Anterior cingulate cortex (tissue), 58 donors: ENCODE measurements at places on chromosomes 1 and 21.

DNA sequence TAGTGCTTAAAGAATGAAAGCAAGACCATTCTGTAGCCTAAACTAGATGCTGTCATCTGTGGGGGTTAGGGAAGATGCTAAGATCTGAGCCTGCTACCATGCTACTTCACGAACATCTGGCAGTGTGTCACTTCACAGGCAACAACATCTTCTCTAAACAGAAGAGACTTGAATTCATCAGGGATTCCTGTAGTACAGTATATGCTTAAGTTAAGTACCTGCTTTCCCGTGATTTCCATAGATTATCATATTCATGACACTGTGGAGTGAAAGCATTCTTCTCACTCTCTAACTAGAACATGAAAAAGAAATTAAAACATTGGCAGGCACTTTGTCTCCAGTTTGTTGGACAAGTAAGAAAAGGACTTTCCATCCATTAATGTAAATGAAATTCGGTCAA, 390.9 kb downstream of the PTBP2 start:
- DNase-seq = no peak

- no peak for DNase-seq
Observed at GRCh38 chr1:115012006-115012405, 17.6 kb upstream of the TSHB start.

DNA sequence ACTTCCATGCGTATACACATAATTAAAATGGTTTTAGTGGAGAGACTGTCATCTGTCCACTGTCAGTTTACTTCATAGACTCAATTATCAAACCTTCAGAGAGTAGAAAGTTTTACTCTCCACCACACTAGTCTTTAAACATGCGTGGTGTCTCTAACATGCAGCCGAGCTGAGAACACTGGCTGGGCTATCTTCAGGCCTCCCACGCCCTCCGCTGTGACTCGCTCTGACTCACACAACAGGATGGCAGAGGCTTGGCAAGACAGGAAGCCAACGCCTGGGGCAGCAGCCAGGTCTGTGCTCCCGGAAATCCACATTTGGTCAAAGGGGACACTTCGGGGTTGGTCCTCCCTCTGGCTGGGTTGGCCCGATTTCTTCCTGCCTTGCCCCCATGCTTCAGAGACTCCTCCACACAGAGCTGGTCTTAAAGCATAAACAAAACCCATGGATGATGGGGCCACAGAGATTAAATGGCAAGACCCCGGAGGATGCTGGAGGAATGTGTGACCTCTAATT, 22.7 kb upstream of the IFNGR2 start:
- peak; percentile 72 for DNase-seq

DNA sequence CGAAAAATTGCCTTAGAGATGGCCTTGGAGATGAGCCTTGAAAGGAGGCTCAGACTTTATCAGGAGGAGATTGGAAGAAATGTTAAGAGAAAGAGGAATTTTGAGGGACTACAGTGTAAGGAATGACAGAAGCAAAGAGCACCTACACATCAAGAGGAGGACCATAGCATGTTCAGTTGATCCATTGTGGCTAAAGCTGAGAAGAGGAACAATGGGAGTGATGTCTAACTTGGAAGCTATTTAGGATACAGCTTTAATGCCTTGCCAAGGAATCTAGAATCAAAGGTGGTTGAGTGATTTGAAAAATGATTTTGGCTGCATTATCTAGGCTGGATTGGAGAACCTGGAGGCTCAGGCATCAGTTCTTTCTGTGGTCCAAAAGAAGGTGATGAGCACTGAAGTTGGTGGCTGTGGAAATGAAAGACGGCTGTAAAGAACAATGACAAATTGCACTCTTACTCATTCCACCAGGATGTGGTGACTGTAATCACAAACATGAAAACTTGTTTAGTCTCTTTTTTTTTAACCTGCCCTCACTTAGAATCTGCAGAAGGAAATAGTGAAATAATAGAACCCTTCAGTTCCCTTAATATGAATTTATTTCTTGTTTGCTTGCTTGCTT, 11.3 kb downstream of the FAM20B start:
- no peak for DNase-seq

- no peak for DNase-seq
Observed at GRCh38 chr1:3928586-3928985, 28.5 kb upstream of the C1orf174 start.

GRCh38 chr1:8374356-8374755, 56.4 kb downstream of the SLC45A1 start:
- no peak for DNase-seq

DNA sequence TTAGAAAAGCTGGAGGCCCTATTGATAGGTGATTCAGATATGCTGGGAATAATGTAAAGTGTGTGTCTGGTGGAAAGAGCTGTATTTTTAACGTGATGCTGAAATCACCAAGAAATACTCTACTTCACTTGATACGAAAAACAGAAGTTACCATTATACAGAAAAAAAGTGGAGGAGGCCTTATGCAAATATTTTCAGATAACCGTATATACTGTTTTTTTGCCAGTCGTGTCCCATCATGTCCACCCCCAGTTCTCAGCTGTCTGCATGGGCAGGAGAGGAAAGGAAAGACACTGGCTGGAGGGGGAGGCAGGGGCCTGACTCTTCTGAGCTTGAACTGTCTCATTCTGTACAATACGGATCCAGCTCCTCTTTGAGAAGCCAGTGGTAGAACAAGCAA, 51.1 kb downstream of the KCNJ6 start:
- DNase-seq = no peak

DNA sequence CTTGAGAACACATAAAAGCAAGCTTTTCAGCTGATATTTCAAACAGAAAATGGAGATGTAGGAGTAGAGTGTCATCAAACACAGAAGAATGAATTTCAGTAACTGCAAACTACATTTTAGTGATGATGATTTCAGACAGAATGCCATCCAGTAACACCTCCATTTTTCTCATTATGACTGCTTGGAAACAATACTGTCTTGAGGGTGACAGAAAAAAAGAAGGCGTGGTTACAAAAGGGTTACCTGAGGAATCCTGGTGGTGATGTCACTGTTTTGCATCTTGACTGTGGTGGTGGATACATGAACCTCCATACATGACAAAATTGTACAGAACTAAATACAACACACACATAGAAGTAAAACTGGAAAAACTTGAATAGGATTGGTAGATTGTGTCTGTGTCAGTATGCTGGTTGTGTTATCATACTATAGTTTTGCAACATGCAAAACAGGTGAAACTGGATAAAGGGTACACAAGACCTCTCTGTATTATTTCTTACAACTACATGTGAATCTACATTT, 375.9 kb downstream of the PTBP2 start:
- no peak for DNase-seq

- DNase-seq = no peak
Observed at GRCh38 chr1:9438431-9439073, 100.7 kb upstream of the SLC25A33 start.

DNA sequence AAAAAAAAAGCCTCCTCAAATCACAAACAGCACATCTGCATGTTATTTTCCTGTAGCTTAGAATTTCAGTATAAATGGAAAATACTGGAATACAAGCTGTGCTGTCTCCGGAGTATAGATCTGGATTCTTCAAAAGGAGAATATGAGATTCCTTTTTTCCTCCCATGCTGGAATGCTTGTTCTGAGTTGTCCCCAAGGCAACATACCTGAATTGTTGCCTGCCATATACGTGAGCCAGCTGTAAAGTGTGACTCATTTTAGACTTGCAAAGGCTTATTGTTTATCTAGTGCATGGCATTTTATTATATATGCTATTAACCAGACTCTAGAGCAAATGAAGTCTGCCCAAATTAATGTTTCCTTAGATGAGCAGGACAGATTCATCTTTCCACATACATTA, 95.0 kb upstream of the C1orf105 start:
- no peak for DNase-seq

DNA sequence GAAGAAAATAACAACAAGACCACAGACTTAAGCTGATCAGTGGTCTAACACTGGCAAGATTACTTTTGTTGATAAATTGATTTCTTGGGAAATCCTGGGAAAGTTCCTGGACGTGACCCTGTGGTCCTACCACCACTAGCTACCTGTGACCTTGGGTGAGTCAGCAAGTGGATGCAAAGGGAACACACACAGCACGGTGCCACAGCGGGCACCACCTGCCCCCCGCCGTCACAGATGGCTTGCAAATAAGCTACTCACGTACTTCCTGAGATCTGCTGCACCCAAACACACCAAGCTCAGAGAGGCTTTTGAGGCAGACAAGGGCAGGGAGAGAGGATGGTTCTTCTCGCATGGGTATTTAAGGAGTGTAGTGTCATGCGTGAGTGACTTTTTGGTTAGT, 12.7 kb downstream of the CFAP298 start:
- no peak for DNase-seq

DNA sequence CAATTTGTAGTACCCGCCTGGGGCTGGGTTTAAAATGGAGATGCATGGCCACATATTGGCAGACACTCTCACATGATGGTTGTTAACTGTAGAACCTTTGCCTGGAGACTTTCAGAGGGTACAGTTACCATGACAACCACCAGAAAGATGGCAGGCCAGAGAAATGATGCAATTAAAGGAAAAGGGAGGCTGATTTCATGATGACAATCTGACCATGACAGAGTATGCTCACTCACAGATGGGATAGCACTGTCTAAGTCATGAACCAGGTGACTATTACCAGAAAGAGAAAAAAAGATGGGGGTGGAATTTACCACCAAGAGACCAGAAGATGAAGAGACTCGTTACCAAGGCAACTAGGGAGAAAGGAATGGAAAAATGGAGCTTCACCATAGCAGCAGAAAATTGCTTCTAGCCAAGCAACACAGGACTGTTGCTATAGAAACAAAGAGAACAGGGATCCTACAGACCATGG, 3.5 kb upstream of the TRIT1 start:
- DNase-seq = peak; percentile 24

DNA sequence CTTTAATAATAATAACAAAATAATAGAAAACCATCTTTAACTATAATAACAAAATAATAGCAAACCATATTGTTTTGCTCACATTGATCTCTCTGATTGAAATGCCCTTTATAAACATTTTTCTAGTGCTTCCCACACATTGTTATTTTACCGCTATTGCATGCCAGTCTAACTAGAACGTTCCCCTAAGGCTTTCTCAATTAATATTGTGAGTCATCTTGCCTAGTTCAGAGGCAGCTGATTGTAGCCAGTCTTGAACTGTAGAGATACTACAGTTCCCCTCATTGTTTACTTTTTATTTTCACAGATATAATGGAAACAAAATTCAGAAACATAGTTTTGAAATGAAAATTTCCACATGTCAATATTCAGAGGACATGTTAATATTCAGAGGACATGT, 192.3 kb upstream of the ADGRL4 start:
- no peak for DNase-seq

GRCh38 chr1:183244466-183244865, 58.4 kb downstream of the LAMC2 start:
- no peak for DNase-seq

DNA sequence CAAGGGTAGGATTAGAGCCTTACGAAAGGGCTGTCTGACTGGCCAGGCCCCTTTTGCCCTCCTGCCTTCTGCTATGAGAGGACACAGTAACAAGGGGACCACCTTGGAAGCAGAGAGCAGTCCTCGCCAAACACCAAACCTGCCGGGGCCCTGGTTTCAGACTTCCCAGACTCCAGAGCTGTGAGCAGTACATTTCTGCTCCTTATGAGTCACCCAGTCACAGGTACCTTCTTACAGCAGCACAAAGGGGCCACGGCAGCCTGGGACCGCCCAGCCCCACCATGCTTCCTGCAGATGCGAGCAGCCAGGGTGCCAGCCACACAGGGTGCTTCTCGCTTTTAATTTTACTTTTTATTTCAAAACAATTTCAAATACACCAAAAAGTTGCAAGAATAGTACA, 17.2 kb upstream of the POFUT2 start:
- no peak for DNase-seq

- no peak for DNase-seq
Observed at GRCh38 chr1:21630571-21631343, 38.4 kb downstream of the RAP1GAP start.

DNA sequence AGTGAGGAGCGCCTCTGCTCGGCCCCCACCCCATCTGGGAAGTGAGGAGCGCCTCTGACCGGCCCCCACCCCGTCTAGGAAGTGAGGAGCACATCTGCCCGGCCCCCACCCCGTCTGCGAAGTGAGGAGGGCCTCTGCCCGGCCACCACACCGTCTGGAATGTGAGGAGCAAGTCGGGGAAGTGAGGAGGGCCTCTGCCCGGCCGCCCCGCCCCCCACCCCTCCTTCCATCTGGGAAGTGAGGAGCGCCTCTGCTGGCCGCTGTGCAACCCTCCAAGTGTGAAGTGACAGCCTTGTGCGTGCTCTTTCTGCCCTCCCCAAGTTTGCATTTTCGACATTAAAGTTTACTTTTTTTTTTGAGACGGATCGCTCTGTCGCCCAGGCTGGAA, 5.1 kb upstream of the ZZZ3 start:
- no peak for DNase-seq

- no peak for DNase-seq
Observed at GRCh38 chr1:27117733-27118439, 37.0 kb downstream of the SLC9A1 start.

- DNase-seq = no peak
Observed at GRCh38 chr1:70945676-70946075, 101.9 kb downstream of the PTGER3 start.

DNA sequence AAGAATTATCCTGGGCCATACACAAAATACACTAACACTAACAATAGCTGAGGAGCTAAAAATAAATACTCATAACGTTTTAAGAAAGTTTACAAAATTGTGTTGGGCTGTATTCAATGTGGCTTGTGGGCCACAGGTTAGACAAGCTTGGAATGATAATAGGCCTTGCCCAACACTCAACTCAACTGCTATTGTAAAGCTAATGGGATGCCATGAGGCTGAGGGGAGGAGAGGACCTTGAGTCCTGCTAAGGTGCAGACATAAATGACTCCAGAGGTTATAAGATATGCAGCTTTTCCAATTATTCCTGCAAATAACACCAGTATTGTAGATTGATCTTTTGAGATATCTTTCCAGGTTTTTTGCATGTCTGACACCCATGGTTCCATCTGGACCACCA, 97.0 kb downstream of the FCRL5 start:
- DNase-seq = no peak

DNA sequence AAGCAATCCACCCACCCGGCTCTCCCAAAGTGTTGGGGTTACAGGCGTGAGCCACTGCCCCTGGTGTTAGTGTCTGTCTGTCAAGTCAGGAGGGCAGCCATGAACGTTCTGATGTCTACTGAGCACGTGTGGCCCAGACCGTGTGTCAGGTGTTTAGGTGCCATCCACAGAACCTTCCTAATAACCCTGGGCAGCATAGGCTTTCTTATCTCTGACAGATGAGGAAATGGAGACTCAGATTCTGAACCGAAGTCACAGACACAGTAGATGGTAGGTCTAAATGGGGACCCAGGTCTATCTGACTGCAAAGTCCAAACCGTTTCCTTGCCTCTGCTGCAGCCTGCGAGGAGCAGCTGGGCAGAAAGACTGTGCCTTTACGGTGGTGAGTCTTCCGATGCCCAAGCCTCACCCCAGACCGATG, 622 bp upstream of the IL6R start:
- DNase-seq = no peak

- DNase-seq = no peak
Observed at GRCh38 chr1:50521703-50522102, 98.5 kb upstream of the DMRTA2 start.

DNA sequence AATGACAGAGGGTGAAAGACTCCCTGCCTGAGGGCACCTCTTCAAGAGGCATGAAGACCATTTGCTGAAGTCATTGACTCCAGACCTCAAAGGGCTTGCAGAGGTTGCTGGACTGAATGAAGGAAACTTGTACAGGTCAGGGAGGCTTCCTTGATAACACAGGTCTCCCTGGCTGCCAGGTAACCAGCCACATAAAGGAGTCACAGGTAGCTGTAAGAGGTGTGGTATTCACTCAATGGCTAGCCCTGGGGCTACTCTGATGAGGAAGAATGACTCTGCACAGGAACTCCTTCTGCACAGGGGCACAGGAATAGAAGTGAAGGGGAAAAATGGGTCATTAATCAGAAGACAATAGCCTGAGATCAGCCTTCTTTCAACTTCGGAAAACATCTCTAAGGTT, 187.5 kb downstream of the LMX1A start:
- no peak for DNase-seq
